ENCODE measurements at places on chromosomes 6 and 20.

- no peak for DNase-seq
Observed at GRCh38 chr6:2960935-2961334, 10.4 kb downstream of the SERPINB6 start.

DNA sequence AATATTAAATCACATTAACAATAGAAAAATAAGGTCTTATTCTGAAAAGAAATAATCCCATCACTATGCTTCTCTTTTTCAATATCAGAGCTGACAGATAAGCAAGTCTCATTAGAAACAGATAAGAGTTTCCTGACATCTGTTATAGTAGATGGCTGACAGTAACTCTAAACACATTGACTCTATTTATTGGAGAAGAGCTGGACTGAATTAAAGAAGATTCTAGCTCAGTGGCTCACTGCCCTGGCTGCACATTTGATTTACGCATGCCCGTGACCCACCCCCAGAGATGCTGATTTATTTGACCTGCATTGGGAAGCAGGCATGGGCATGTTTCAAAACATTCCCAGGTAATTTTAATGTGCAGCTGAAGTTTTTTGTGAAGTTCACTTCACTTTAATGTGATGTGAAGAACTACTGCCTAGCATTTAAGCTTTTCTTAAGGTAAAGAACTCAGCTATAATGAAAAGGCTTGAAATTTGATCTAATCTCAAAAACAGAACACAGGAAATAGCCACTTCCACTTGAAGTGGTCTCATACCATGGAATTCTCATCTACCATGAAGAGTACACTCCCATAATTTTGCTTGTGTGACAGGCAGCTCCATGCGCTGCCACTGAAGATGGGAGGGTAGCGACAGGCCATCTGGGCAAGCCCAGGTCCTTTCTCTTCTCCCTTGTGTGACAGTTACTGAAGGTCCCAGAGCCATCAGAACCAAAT lies 162.3 kb downstream of the TPBG start:
- no peak for DNase-seq

- DNase-seq: no peak
Observed at GRCh38 chr6:121641158-121641557, 205.7 kb downstream of the GJA1 start.

DNA sequence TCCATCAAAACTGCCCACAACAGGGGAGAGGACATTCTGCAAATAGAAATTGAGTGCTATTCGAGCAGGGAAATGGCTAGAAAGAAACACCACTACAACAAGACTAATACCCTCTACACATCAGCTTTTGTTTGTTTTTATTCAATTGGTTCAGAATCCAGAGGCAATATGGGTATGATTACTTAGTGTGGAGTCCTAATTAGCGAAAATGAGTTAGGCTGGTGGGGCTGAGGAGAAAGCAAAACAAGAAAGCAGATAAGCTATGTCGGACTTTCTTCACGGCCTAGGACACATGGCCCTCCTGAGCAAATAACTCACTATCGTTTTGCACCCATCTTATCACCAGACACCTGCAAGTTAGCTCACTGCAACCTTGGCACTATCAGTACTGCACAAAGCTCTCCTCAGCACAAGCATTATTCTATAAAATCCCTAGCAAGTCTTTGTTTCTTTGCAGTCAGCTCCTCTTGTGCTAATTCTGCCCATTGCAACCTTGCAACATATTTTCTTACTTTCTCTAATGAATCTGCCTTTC lies 31.3 kb upstream of the SH3BGRL2 start:
- no peak for DNase-seq

DNA sequence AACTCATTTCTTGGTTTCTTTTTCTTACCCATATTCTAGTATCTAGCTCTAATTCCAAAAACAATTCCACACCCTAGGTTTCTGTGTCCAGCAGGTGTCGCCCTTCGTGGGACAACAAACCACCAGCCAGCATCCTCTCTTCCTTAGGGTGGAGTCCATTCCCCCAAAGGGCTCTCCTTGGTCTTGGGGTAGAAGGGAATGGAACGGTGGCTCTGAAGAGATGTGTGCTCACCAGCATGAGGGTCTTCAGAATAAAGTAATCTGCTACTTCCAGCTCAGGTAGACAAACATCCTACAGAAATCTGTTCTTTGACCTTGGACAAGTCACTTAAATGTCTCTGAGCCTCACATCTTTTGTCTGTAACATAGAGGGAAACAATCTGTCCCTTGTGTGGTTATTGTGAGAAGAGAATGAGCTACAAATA lies 7.2 kb downstream of the HLA-DMB start:
- peak; percentile 77 for DNase-seq

Measured in EH (cell line).